Left ventricle myocardium superior (tissue), 1 donor: ENCODE measurements at places on chromosomes 6 and 20. TPM values are rescaled to one million over a fixed set of nuclear protein-coding genes. Genes with fewer than 3 reads are reported as not detected.

Gene SPATS1
- total RNA-seq: not detected

Gene GNL1
- total RNA-seq: 18.4 TPM

Gene BNIP5
- total RNA-seq: not detected

Gene SYNDIG1
- 11.0 TPM for total RNA-seq

Gene MTFR2
- 0.25 TPM for total RNA-seq

Gene C6orf132
- 2.2 TPM for total RNA-seq

Gene SNTA1
- 226 TPM for total RNA-seq

Gene SPATA25
- 1.1 TPM for total RNA-seq

Gene WFDC5
- not detected for total RNA-seq

Gene SMPD2
- total RNA-seq: 5.7 TPM

Gene TRPC4AP
- total RNA-seq: 33.7 TPM

Gene CDKN1A
- 40.0 TPM for total RNA-seq

Gene PGC
- not detected for total RNA-seq

Gene ELMO2
- 37.1 TPM for total RNA-seq

Gene C20orf144
- total RNA-seq: not detected

Gene CNBD2
- total RNA-seq: 2.6 TPM

Gene MAPK13
- 0.87 TPM for total RNA-seq

Gene VGLL2
- not detected for total RNA-seq

Gene SLC17A2
- total RNA-seq: not detected

Gene DNAH8
- not detected for total RNA-seq

Gene FIG4
- 8.9 TPM for total RNA-seq

Gene BPI
- not detected for total RNA-seq

Gene CYP39A1
- total RNA-seq: 5.9 TPM

Gene SYCP2L
- 1.1 TPM for total RNA-seq

Gene C6orf52
- total RNA-seq: not detected

Gene RBPJL
- total RNA-seq: not detected

Gene HAO1
- not detected for total RNA-seq

Gene LY6G6D
- not detected for total RNA-seq

Gene OPRL1
- total RNA-seq: 0.27 TPM

Gene XKR7
- total RNA-seq: not detected

Gene FAM209A
- not detected for total RNA-seq

Gene CTCFL
- total RNA-seq: not detected

Gene LBP
- total RNA-seq: 0.25 TPM

Gene DNPH1
- 31.2 TPM for total RNA-seq

Gene LY6G6C
- not detected for total RNA-seq

Gene HEY2
- total RNA-seq: 66.8 TPM

Gene PRSS35
- total RNA-seq: 0.12 TPM

Gene MYB
- total RNA-seq: 0.15 TPM

Gene MTG2
- total RNA-seq: 27.3 TPM
